Natural killer cell treated with Interleukin-12 subunit alpha and Interleukin-12 subunit beta and Interleukin-15 and Interleukin-18, amount 100 ng/mL, for 72 hours (primary cell): ENCODE measurements at places on chromosomes 7 and 10. TPM values are rescaled to one million over a fixed set of nuclear protein-coding genes. Genes with fewer than 3 reads are reported as not detected.

DNA sequence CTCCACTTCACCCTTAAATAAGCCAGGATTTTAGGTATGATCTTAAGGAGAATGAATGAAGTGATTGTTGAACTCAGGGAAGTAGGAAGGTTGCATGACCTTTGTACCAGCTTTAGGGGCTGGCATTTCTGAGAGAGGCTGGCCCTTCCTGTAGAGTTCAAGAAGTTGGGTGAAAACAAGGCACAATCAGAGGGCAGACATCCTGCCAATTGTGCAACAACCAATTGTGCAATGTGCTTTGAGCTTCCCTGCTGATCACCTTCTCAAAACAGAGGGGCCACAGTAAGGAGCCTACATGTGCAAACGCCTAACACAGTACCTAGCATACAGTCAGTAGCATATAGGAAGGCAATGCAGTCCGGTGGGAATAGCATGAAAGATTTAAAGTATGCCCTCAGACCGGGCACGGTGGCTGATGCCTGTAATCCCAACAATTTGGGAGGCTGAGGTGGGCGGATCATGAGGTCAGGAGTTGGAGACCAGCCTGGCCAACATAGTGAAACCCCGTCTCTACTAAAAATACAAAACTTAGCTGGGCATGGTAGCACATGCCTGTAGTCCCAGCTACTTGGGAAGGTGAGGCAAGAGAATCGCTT is 5.4 kb downstream of the CPVL start:
- DNase-seq: no peak
- peaks cover 47% of the 10 kb centered on the region for H3K27me3 ChIP-seq
- H3K36me3 ChIP-seq: no peaks in the 10 kb centered on the region
- H3K27ac ChIP-seq: no peak overlapping the region

DNA sequence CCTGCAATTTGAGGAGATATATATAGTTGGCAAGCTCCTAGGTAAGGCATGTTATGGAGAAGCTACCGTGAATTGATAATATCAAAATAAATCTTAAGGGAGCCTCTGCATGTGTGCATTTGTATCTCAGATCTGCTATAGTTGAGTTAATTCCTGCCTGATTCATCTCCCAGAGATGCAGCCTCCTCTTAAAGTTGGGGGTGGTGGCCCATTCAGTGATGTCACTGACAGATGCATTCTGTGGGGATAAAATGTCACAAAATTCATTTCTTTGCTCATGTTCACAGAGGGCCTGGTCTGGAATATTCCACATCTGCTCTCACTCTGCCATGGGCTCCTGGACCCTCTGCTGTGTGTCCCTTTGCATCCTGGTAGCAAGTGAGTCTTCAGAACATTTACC is 185.8 kb upstream of the PRSS1 start:
- no peak overlapping the region for H3K4me3 ChIP-seq
- DNase-seq: no peak
- H3K4me1 ChIP-seq: peaks cover 4% of the 10 kb centered on the region

- DNase-seq: no peak
- peaks cover 11% of the 10 kb centered on the region for H3K4me1 ChIP-seq
- H3K27ac ChIP-seq: no peak overlapping the region
- no peak overlapping the region for H3K4me3 ChIP-seq
- no peaks in the 10 kb centered on the region for H3K36me3 ChIP-seq
Observed at GRCh38 chr7:869348-869747, 7.0 kb upstream of the GET4 start.

GRCh38 chr7:112481833-112482670 is 1.3 kb downstream of the LSMEM1 start:
- H3K27me3 ChIP-seq: no peaks in the 10 kb centered on the region
- no peak overlapping the region for H3K4me3 ChIP-seq
- no peak for DNase-seq

DNA sequence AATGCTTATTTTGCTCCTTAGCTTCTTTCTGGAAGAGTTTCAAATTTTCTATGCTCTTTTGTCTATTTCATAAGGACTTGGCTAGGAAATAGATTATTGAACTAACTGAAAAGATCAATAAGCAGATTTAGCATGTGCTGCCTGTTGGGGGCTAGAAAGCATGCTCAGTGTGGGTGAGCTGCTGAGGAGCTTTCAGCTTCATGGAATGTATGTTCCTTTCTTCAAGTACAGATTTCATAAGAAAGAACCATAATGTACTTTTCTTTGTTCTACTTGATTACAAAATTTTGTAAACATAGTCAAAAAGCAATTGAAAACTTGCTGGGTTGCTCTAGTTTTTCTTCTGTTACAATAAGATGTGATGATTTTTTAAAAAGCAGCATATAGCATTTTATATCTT is 73.8 kb downstream of the TAF3 start:
- H3K36me3 ChIP-seq: peaks cover 1% of the 10 kb centered on the region
- H3K4me1 ChIP-seq: peaks cover 31% of the 10 kb centered on the region
- no peak overlapping the region for H3K27ac ChIP-seq
- no peaks in the 10 kb centered on the region for H3K27me3 ChIP-seq
- no peak overlapping the region for H3K4me3 ChIP-seq

GRCh38 chr7:91940171-91940570 is 491 bp upstream of the AKAP9 start:
- no peak for DNase-seq
- H3K36me3 ChIP-seq: peaks cover 5% of the 10 kb centered on the region
- H3K4me3 ChIP-seq: peak overlapping the region; percentile 94
- peaks cover 24% of the 10 kb centered on the region for H3K4me1 ChIP-seq

- no peaks in the 10 kb centered on the region for H3K36me3 ChIP-seq
- H3K4me3 ChIP-seq: no peak overlapping the region
- DNase-seq: no peak
Observed at GRCh38 chr10:55146032-55146431, 345.0 kb upstream of the PCDH15 start.

- peaks cover 6% of the 10 kb centered on the region for H3K4me1 ChIP-seq
- peaks cover 10% of the 10 kb centered on the region for H3K36me3 ChIP-seq
- H3K27me3 ChIP-seq: no peaks in the 10 kb centered on the region
- no peak overlapping the region for H3K4me3 ChIP-seq
- no peak for DNase-seq
- H3K27ac ChIP-seq: no peak overlapping the region
Observed at GRCh38 chr10:73113551-73113950, 3.3 kb downstream of the NUDT13 start.

DNA sequence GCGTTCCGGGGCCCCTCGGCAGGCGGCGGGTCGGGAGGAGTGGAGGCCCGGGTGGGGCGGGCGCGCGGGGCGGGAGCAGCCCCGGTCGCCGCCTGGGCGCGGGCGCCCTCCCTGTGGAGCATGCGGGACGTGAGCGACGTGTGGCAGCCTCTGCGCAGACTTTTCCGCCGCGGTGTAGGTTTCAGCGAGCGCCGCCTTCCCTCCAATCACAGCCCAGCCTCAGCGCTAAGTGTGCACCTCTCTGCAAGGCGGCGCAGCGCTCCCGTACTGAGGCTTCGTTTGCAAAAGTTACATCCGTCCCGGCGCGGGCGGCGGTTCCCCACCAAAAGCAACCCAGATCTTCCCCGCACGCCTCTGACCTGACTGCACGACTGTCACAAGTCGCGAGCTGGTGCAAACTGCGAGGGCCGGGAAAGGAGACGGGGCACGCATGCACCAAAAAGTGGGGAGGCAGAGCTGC is 1.2 kb upstream of the PFKFB3 start:
- H3K4me3 ChIP-seq: peak overlapping the region; percentile 81
- peak; percentile 95 for DNase-seq
- peaks cover 6% of the 10 kb centered on the region for H3K36me3 ChIP-seq
- peaks cover 3% of the 10 kb centered on the region for H3K27me3 ChIP-seq

DNA sequence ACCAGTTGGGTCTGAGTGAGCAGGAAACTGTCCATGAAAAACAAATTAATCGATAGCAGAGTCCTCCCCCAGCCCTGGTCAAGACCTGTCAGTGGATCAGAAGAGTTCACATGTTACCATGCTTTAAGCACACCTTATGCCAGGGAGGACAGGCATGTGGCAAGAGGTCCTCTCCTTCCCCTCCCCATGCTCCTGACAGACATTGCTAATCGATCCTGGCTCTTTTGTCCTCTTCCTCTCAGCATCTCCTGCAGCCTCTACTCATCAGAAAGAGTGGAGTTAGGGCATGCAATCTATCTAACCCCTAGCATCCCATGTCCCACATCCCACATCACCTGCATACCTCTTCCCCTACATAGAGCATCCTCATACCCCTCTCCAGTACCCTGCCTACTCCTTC is 117.1 kb upstream of the TCF7L2 start:
- no peak overlapping the region for H3K27ac ChIP-seq
- H3K4me3 ChIP-seq: no peak overlapping the region
- H3K27me3 ChIP-seq: no peaks in the 10 kb centered on the region
- peaks cover 5% of the 10 kb centered on the region for H3K4me1 ChIP-seq
- DNase-seq: no peak

DNA sequence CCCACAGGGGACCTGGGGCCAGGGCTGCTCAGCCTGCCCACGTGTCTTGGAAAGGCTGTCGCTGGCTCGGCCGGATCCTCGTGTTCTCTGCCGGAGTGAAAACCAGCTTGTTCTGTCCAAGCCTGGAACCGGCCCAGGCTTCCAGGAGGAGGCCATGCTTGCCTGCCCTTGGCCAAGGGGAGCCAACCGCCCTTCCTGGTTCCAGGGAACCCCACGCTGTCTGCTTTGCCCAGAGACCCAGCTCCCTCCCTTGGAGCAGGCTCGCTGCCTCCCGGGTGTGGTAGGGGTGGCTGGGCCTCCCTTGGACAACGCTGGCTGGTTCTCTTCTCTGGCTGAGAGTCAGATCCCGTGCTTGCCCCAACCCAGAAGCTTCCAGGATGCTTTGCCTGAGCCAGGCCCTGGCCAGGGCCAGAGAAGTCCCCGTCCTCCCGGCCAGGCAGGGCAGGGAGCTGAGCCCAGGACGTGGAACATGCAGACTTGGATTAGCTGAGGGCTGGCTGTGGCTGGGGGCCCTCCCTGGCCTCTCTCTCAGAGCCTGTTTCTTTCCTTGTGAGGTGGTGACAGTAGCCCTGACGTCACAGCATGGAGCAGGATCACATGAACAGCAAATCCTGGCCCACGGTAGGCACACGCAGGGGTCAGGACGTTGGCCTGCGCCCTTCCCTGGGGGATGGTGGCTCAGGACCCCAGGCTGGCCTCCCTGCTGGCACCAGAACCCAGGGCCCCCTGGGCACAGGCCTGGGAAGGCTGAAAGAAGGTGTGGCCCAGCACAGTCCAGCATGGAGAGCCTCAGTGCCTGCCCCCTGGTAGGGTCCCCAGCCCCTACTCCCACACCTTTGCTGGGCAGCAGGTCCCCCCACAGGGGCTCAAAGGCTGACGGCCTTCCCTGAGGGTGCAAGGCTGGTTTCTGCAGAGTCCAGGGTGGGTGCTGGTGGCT is 67.5 kb downstream of the PWWP2B start:
- H3K27ac ChIP-seq: no peak overlapping the region
- H3K4me1 ChIP-seq: no peaks in the 10 kb centered on the region
- no peaks in the 10 kb centered on the region for H3K36me3 ChIP-seq
- H3K27me3 ChIP-seq: no peaks in the 10 kb centered on the region
- H3K4me3 ChIP-seq: no peak overlapping the region
- DNase-seq: no peak

DNA sequence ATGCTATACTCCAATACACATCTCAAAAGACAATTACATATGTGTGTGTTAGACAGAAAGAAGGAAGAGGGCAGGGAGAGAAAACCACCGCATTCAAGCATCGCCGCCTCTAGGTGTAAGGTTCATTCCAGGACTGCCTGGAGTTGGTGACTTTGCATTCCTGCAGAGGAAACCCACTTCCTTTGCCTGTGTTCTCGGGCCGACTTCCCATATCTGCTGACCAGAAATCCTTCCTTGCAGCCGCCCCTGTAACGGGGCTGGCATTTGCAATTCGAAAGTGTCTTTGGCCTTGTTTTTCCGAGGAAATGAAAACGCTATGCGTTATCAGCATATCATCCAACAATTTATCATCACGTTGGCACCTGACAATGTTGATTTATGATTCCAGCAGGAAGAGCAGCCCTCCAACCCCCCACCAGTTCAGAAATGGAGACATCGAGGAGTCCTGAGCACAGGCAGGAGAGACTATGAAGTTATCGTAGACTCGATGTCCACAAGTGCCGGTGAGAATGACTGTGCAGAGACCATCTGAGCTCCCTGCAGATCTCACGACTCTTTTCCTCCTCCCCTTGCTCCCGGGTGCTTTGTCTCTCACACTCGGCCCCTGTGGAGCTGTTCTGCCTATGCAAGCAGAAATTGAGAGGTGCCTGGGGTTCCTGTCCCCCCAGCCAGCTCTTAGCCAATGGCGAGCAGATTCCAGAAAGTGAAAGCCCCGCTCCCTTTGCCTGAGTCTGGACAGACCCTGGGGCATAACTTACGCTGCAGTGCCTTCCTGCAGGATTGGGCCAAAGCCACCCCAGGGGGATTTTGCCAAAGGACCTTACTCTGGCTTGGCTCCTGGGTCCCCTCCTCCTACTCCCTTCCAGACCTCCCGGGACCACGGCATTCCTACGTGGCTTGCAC is 68.9 kb upstream of the FOXK1 start:
- H3K27me3 ChIP-seq: no peaks in the 10 kb centered on the region
- DNase-seq: no peak
- peaks cover 7% of the 10 kb centered on the region for H3K4me1 ChIP-seq
- H3K27ac ChIP-seq: no peak overlapping the region

DNA sequence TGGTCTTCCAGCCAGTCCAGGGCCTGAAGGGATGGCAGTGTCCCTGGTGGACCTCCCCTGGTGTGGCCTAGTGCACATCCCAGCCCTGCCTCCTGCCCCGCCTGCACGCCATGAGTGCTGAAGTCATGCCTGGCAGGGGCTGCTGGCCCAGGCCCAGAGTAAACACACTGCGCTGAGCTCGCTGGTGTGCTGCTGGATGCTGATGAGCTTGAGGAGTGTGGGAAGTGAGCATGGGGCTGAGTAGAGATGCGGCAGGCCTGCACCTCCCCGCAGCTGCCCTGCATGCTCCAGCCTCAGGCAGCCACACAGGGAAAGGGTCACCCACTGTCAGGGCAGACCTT is 43.2 kb downstream of the HTRA1 start:
- peaks cover 2% of the 10 kb centered on the region for H3K27me3 ChIP-seq
- H3K36me3 ChIP-seq: no peaks in the 10 kb centered on the region
- H3K4me1 ChIP-seq: no peaks in the 10 kb centered on the region
- DNase-seq: no peak

DNA sequence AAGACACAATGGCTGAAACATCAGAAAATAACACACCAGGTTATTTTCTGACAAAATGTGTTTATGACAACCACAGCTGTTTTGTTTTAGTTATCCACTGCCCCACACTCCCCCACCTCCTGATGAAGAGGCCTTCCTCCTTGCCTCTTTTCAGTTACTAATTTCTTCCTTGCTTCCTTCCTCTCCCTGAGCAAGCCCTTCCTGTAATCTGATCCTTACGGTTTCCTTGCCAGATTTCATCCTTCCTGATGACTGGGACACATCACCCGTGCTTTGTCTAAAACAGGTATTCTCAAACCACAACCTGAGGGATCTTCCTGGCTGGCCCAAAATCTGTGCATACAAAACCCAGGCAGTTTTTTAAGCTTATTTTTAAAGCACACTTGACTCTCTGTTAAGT is 39.4 kb downstream of the CHST15 start:
- no peak for DNase-seq
- H3K27me3 ChIP-seq: no peaks in the 10 kb centered on the region
- no peak overlapping the region for H3K4me3 ChIP-seq
- no peaks in the 10 kb centered on the region for H3K36me3 ChIP-seq
- H3K27ac ChIP-seq: no peak overlapping the region

GRCh38 chr7:74272305-74273038 is 16.7 kb upstream of the CLIP2 start:
- DNase-seq: peak; percentile 79
- H3K36me3 ChIP-seq: no peaks in the 10 kb centered on the region
- peak overlapping the region; percentile 86 for H3K27ac ChIP-seq
- peak overlapping the region; percentile 75 for H3K4me3 ChIP-seq
- H3K4me1 ChIP-seq: peaks cover 8% of the 10 kb centered on the region

Gene FOXI2
- total RNA-seq: not detected

Gene ADGRA1
- not detected for total RNA-seq

Gene OR2A25
- not detected for total RNA-seq

Gene IFIT1B
- not detected for total RNA-seq
